AG04449 (cell line): ENCODE measurements at places on chromosomes 3 and 15.
A peak's percentile ranks its signal among the peaks of the same experiment; 100 is the strongest.

GRCh38 chr3:71580636-71581456 is 2.7 kb downstream of the FOXP1 start:
- DNase-seq, result no peak

DNA sequence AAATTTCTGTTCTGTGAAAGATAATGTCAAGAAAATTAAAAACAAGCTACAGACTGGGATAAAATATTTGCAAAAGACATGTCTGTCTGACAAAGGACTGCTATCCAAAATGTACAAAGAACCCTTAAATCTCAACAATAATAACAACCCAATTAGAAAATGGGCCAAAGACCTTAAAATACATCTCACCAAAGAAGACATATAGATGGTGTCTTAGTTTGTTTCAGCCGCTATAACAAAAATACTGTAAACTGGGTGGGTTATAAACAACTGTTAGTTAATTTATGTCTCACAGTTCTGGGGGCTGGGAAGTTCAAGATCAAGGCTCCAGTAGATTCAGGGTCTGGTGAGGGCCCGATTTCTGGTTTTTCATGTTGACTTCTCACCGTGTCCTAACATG is 106.2 kb upstream of the AGTR1 start:
- no peak for DNase-seq

DNA sequence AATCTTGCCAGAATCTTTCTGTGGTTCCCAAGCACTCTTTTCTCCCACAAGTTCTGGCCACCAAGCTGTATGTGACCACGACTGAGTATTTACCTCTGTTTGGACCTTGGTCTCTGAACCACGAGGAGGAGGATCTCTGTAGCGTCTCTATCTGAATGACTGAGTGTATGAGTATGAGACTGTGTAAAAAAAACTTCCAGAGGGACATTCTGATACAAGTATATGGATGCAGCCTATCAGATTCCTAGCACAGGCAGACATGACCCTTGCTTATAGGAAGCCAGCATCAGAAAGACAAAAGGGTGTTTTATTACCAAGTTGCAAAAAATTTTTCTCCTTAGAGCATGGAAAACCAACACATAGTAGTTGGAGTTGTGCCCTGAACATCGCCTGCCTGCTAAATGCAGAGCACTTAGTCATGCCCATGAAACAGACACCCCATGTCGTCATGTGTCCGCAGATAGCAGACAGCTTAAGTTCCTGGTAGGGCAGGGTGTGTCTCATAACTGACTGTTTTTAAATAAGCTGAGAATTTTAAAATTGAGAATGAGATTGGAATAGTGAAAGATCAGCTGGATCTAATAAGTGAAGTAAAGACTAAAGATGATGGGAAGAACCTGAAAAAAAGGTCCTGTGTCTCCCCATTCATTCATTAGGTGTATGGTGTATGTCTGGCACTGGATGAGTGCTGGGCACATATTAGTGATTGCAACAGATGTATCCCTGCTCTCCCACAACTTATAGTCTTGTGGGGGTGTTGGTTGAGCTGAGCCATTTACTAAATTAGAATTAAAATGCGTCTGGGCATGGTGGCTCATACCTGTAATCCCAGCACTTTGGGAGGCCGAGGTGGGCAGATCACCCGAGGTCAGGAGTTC is 30.9 kb downstream of the DAG1 start:
- peak; percentile 95 for DNase-seq

DNA sequence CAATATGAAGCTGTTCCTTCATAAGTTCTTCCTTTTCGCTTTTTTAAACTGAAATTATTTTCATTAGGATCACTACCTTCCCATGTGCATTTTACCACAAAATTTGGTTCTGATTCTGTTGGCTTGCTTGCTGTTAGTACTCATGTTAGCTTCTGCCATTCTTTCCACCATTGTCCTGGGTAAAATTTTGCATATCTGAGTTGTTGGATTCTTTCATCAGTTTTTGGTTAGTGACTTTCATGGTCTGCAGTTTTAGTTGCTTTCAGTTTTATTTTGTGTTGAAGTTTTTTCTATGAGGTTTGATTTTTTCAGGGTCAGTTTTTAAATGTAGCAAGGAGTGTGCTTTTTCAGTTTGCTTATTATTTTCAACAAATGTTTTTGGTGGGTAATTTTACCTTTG is 71.9 kb downstream of the SMAD3 start:
- no peak for DNase-seq

- DNase-seq, result no peak
These were observed 12.9 kb downstream of the OCA2 start for GRCh38 chr15:28086175-28086703.

- no peak for DNase-seq
These were observed 2.5 kb downstream of the CTDSPL start for GRCh38 chr3:37863949-37864822.

- no peak for DNase-seq
These were observed 4.8 kb downstream of the GCNT3 start for GRCh38 chr15:59616379-59616778.

GRCh38 chr3:181239441-181239840 is 249.9 kb upstream of the DNAJC19 start:
- DNase-seq, result no peak

DNA sequence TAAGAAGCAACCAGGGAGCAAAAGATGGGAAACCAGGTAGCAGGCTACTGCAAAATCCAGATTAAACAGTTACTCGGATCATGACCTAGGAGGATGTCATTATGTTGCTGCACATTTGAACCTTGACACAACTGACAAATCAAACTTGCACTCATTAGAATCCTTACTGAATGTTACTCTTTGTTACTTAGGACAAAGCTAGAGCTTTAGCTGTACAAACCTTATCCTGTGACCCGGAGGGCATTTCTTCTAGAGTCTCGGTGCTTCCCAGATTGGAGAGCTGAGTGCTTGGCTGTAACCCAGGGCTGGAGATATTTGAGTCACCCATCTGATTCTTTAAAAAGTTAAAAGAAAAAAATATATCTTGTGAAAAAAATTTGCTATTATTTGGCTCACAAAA is 43.4 kb downstream of the DCP1A start:
- no peak for DNase-seq

DNA sequence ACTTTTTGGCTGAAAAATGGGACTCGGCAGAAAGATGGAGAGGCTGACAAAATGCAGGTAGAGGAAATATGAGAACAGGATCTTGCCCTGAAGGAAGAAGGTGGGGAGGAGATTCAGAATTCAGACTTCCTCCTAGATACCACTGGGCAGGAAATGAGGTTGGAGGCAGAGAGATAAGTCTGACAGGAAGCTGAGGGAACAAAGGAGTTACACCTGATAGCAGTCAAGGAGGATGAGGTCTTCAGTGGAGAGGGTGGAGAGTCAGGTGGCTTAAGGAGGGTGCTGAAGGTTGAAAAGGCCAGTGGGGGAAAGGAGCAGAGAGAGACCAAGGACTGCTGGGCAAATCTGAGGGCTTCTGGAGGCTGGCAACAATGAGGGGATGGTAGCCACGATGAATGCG is 56.8 kb downstream of the CCR4 start:
- DNase-seq, result no peak

- no peak for DNase-seq
These were observed 65.8 kb downstream of the MYO5A start for GRCh38 chr15:52462806-52463360.

DNA sequence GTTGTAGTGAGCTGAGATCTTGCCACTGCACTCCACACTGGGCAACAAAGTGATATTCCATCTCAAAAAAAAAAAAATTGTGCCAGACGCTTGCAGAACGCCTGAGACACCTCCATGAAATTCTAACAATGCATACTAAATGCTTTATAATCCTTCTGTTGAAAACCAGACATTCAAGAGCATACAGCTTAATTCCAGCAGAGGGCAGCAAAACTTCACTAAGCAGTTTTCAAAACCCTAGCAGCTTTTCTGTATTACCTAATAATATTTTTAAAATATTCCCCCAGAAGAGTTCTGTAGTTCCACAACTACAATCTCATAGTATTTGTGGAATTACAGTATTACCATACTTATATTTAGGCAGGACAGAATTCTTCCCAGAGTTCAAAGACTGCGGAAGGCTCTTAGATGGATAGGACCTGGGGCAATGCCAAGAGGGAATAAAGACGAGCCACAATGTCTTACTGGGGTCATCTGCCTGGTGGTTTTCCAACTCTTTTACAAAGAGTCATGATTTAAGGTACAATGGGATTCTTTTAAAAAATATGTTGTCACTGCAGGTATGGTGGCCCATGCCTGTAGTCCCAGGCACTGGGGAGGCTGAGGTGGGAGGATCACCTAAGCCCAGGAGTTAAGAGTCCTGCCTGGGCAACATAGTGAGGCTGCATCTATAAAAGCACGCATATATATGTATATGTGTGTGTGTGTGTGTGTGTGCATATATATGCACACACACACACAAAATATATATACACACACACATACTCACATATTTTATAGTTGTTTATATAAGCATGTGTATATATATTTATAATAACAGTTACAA is 19.6 kb upstream of the TASOR start:
- peak; percentile 41 for DNase-seq

DNA sequence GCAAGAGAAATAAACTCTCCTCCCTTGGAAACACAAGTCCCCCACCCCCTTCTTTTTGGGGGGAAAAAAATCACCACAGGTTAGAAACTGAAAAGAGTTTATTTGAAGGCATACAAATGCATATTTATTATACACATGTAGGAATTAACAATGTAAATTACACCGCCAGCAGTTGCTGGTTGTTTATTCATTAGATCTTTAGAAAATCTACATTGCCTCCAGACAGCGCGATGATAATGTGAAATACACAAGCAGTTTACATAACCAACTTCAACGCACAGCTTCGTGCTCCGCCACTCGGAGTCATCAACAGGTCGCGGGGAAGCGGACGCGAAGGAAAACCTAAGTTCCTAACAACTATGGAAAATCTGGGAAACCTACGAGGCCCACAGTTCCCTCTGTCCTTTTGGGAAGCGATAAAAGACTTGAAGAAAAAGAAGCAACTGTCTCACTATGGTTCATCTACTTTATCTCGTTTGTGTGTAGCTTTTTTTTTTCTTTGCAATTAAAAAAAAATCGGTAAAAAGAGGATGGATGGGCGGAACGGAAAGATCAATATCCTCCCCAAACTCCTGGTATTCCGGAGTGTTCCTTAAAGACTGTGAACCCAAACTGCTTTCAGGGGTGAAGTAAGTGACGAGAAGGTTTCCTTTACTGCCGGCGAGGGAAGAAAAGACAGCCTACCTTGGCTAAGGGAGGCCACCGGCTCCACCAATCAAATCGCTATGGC is 8.4 kb upstream of the FOXB1 start:
- DNase-seq, result no peak

- no peak for DNase-seq
These were observed 39.2 kb downstream of the ATP2B2 start for GRCh38 chr3:10466186-10466585.
